Stimulated activated CD8-positive, alpha-beta memory T cell treated with anti-CD3 and anti-CD28 coated beads, Interleukin-2, amount 100 ng/mL, for 1 hour (primary cell): ENCODE measurements at places on chromosomes 3 and 15.

GRCh38 chr15:34275154-34275553, 50.3 kb downstream of the EMC4 start:
- no peak for DNase-seq

- DNase-seq: no peak
Observed at GRCh38 chr3:43647331-43648166, 25.7 kb upstream of the ANO10 start.

GRCh38 chr3:69752241-69752640, 13.0 kb downstream of the MITF start:
- no peak for DNase-seq

- no peak for DNase-seq
Observed at GRCh38 chr3:152583963-152584362, 251.0 kb upstream of the P2RY1 start.

GRCh38 chr3:30658328-30659052, 52.1 kb downstream of the TGFBR2 start:
- no peak for DNase-seq

- DNase-seq: no peak
Observed at GRCh38 chr3:93969443-93969842, 4.3 kb downstream of the PROS1 start.

- no peak for DNase-seq
Observed at GRCh38 chr3:69095636-69096035, 10.9 kb downstream of the ARL6IP5 start.

DNA sequence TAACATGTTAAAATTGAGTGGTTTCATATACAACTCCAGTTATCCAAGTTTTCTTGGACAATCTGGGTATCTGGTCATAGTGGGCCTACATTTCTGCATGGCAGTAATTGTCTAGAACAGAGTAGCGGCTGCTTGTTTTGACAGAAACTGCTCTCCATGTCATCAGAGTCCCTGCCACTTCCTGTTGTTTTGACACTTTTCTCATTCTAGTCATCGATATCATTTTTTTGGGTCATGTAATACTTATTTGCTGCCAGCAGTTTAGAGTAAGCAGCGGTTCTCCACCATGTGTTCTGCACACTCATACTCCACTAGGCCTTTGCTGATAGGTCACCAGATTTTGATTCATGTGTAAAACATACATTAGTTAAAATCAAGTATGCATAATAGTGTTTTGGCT, 81.5 kb downstream of the SLC25A26 start:
- DNase-seq: no peak

DNA sequence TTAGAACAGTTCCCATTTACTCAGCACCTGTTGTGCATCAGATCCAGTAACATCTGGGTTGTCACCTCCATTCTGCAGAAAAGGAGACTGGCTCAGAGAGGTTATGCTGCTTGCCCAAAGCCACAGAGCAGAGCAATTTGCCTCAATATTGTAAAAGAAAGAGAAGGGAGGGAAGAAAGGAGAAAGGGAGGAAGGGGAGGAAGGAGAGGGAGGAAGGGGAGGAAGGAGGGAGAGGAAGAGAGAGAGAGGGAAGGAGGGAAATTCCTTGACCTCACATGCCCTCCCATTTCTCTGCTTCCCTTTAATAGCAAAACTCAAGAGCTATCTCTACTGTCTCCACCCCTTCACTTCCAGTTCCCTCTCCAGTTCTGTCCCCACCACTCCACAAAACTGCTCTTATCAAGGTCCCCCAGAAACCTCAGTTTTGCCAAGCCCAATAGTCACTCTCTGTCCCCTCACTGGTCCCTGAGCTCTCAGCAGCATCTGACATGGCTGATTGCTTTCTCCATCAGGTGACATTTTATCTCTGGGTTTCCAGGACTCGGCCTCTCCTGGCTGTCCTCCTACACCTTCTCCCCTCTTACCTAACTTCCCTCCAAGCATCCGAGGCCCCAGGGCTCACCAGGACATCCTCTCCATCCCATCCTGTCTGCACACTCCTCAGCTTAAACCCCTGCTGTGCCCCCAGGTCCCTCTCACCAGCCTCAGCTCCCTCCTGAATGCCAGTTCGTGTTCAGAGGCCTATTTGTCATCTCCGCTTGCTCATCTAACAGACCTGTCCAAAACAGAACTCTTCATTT, 104.7 kb upstream of the LINGO1 start:
- no peak for DNase-seq

- no peak for DNase-seq
Observed at GRCh38 chr3:96465521-96465920, 348.9 kb upstream of the EPHA6 start.

DNA sequence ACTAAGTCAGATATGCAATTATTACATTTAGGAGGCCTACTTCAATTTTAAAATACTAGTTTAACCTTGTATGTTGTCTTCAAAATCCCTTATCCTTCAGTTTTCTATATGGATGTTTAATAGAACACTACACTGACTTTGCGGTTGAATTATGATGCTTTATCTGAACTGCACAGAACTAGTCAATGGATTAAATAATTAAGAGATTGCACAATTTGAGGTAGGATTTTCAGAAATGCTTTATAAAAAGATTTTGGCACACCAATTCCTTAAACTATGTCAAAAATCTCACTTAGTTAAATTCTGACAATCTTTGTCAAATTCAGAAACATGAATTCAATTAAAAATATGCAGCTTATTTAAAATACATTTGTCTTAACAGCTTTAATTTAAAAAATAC, 28.1 kb downstream of the ATOSA start:
- DNase-seq: no peak

DNA sequence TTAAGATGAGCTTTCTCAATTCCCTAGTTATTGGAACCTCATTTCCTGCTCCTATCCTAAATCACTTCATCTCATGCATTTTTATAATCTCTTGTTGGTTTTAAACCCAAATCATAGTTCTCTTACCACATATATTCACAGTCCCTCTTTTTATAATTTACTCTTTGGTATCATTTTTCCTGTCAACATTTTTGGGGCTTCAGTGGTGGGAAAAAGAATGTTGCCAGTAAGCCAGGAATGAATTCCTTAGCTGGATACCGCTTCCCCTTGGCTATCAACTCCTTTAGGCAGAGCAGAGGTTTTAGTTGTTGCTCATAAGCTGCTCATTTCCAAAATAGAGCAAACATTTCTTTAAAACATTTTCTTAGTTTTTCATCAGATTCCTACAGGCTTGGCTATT, 112.3 kb downstream of the GALK2 start:
- DNase-seq: no peak

GRCh38 chr15:67403428-67404154, 117.3 kb upstream of the C15orf61 start:
- no peak for DNase-seq

DNA sequence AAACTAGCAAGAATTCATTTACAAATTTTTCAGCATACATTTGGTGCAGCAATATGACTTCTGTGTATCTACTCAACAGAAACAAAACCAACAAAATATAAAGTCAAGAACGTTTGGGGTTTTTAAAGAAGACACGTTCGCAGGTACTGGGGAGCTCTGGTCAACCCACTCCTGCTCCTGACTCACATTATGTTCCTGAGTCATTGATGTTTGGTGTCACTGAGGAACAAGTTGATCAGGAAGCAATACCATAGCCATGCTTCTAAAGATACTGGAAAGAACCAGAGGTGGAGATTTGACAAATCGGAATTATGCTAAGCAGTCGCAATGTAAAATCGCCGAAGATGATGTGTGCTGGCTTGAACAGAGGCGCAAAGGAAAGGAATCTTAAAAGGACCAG, 22.0 kb downstream of the SLC4A7 start:
- DNase-seq: no peak
